CD4-positive, alpha-beta T cell treated with Interferon gamma for 1 hour (primary cell): ENCODE measurements at places on chromosomes 12 and 14.

DNA sequence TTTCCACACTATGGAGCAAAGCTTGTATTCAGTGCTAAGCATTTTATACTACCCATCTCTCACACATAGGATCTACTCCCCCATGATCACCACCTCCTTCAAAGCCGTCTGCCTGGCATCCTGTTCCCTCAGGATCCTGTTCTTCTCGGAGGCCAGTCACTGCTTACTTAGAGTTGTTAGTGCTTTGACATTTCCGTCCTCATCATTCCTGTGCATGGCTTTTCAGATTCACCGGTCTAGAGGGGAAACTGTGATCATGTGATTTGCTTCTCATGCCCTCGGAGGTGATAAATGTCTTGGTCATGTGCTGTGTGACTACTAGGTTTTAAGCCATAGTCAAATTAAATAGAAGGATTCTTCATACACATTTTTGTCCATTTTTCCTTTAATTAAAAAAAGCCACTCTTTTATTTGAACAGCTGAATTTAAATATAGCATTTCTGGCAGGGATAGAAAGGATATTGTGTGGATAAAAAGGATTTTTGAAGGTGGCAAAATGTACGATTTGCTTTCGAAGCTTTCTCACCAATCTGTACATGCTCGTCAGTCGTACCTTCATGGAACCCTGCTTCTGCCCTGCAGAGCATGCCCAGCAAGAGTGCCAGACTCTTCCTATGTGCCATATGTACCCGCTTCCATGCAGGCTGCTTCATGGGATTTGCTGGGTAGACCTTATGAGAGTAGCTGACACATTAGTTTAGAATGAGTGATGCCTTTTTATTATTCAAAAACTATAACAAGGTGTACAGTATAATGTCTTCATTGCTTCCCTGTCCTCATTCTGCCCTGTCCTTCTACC lies 53.3 kb downstream of the BMAL2 start:
- DNase-seq: no peak

DNA sequence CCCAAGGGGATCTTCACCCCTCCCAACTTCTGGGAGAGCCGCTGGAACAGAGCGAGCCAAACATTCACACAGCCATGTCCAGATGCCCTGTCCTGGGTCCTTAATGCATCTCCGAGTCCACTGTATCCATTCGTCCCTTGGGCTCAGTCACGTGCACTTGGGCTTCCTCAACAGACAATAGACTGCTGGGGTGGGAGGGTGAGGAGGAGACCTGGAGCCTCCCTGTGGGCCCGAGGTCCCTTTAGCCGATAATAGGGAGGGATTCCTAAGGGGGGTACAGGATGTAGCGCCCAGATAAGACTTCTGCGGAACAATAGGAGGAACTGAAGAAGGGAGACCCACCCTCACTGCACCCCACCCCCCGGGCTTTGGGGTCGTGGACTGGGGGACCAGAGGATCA lies 6.7 kb downstream of the ARHGEF25 start:
- DNase-seq: no peak

GRCh38 chr12:6374786-6375160 lies 590 bp downstream of the SCNN1A start:
- DNase-seq: no peak

DNA sequence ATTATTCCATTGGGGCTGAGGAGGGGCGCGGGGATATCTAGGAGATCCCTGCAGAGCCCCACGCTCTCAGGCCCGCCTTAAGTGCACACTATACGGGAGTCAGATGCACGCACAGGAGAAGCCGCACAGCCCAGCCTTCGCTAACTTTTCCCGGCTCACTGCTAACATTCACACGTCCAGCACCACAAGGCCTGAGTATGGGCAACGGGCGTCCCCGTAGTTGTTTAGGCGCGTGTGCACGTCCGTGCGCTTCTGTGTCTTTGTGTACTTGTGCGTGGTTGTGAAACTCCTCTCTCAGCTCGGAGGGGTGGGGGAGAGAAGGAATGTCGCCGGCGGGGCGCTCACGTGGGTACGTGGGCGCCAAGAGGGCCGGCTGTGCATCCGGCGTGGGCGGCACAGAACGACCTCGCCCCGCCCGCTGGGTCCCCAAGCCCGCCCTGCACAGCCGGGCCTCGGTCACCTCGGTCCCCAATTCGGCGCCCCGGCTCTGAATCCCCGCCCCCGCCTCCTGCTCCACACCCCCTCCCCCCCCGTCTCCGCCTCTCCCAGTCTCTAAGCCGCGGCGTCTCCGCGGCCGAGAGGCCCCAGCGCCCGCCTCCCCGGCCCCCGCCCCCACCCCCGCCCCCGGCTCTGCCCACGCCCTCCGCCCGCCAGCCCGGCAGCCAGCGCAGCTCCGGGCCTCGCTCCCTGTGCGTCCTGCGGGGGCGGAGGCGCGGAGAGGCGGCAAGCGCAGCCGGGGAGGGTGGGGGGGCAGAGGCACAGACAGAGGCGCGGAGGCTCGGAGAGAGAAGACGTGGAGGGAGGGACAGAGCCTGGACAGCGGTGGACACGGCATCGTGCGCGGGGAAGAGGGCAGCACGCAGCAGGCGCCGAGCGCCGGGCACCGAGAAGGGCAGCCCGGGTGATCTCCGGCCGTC lies at the start of gene NAB2:
TSS of gene NAB2 (plus strand) at position 761 of the 917 bp plus-strand sequence. CDS start 158 bp downstream, outside the sequence.
- DNase-seq: peak; percentile 96

DNA sequence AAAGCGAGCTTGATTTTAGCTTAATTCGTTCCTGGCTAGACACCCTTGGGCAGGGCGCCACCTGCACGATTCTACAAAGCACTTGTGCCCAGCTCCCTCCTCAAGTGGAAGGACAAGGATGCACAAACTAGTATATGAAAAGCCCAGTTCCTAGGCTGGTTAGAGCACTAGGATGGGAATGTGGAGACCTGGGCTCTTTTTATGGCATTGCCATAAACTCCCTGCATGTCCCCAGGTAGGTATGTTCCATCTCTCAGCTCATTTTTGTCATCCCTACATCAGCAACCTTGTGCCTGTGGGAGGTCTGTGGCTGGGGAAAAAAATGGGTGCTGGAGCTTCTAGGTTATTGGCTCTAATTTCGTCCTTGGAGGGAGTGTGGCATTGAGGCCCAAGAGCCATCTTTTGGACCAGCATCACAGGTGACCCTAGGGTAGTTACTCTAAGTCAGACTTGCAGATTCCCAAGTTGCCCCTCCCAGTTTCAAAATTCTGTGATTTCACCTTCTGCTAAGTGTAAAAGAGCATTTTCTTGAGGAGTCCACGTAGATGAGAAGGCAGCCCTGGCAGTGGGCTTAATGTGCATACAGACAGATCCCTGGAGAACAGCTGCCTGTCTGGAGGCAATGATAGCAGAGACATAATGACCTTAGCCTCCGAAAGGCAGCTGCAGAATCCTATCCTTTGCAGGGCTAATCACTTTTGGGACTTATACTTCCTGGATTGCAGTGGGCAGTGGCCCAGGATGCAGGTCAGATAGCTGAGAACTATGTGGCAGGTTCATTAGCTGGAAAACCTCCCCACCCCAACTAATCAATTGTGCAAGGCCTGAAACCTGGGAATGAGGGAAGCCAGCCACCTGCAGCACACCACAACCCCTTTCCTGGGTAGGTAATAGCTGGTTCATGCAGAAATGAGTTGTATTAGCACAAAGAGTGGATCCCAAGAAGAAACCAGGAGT lies 47.6 kb upstream of the BDKRB2 start:
- DNase-seq: no peak

GRCh38 chr14:51182131-51182565 lies 57.9 kb upstream of the TMX1 start:
- DNase-seq: no peak

- DNase-seq: no peak
These were observed 81.9 kb upstream of the MAX start for GRCh38 chr14:65184032-65184764.

DNA sequence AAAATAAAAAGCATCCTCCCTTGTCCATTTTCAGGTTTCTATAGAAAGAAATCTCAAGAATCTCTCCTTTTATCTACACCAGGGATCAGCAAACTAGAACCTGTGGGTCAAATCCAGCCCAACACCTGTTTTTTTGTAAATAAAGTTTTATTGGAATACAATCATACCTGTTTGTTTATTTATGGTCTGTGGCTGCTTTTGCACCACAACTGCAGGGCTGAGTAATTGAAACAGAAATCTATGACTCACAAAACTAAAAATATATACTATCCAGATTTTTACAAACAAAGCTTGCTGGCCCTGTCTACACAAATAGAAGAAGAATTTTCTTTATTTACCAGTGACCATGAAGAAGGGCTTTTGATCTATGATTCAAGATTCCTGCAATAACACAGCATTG lies 95.1 kb upstream of the COCH start:
- DNase-seq: no peak
